ENCODE measurements at places on chromosomes 4 and X.

DNA sequence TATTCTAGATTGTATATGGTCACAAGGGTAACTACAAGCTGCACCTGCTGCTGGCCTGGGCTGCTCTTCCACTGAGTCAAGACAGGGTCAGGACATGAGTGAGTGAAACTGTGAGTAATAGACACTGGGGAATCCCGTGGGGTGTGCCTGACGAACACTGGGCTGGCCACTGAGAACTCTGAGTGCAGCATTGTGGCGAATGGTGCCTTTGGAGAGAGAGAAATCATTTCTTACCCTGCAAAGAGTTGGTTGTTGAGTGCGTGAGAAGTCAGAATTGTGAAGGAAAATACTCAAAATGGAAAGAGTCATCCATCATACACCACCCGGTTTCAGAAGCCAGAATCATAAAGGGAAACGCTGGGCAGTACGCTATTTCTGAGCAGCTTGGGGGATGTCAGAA, 43.1 kb upstream of the LSM6 start:
- DNase-seq, result no peak

GRCh38 chrX:77431227-77431626, 16.0 kb upstream of the FGF16 start:
- no peak for DNase-seq

DNA sequence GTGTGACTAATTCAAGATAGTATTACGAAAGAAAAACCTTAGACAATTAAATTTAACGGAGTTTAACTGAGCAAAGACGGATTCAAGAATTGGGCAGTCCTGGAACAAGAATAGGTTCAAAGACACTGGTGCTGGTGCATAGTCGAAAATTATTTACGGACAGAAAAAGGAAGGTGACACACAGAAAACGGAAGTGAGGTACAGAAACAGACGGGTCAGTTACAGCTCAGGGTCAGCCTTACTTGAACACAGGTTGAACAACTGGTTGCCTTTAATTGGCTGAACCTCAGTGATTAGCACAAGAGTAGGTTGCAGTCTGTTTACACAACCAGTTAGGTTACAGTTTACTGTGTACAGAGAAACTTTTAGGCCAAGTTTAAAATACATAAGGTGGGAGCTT, 31.5 kb downstream of the KLHL8 start:
- DNase-seq, result no peak

DNA sequence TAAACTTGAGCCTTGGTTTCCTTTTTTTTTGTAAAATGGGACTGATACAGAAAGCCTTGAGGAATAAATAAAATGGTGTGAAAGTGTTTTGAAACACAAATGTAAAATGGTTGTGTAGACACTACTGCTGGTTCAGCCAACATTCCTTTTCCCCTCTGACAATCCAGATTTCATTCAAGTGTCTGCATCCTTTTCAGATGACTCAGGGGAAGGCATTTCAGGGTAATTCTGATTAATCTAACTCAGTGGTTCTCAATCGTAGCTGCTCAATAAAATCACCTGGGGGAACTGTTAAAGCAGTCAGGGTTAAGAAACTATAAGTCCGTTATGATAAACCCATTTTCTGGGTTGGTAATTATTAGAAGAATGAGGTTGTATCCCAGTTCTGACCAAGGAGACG, 4.6 kb downstream of the ARHGAP10 start:
- no peak for DNase-seq

DNA sequence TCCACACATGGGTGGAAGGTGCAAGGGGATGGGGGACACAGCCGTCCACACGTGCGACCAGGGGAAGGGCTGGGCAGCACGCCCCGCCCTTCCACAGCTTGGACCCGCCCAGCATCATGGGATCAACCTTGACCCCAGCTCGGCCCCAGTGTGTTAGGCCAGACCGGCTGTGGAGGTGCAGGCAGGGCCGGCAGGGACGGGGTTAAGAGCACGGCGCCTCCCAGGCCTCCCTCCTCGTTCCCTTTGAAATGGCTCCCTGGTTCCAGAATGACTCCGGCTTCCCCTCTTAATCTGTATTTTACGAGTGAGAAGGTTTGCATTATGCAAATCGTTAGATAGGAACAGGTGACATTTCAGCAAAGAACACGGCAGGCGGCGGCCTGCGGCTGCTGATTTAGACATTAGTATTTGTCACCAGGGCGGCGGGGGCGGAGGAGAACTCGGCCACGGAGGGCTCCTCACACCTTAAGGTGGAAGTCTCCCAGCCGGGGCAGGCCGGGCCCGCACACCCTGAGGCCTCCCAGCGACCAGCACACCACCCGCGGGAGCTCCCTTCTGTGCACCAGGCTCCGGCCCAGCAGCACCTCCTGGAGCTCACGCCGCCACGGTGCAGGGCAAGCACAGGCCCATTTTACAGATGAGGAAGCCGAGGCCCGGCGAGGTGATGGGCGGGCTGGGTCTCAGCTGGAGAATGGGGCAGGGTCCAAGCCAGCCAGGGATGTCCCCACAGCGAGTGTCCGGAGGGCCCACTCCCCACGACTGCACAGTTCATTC, 116.1 kb downstream of the FAM53A start:
- no peak for DNase-seq

DNA sequence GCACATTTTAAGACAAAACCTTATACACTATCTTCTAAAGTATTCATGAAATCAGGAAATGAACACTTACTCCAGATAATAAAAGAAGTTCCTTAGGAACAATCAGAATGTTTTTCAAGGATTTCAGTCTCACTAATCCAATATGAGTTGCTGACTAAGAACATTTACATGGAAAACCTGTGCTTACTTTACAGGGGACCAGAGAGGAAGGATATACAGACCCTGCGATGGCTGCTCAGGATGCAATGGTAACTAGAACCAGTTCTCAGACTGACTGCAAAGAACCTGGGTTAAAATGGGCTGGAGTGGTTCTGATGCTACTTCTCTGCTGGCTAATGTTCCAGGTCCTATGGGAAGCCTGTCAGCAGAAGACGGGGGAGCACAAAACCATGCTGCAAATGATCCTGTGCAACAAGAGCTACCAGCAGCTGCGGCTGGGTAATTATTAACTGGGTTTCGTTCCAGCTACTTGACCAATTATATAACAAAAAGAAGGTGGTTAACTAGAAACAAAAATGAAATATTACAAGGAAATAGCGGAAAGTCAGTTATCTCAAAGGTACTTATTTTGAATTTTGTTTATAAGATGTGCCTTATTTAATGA, 85.3 kb downstream of the ANXA10 start:
- no peak for DNase-seq

GRCh38 chrX:13015536-13016236, 28.7 kb downstream of the FAM9C start:
- no peak for DNase-seq

GRCh38 chr4:145760961-145761929, 81.3 kb downstream of the C4orf51 start:
- no peak for DNase-seq

- DNase-seq, result no peak
Measured at GRCh38 chr4:132614682-132615081, 534.4 kb upstream of the PCDH10 start.

GRCh38 chr4:147839200-147839599, 107.3 kb downstream of the ARHGAP10 start:
- no peak for DNase-seq

GRCh38 chr4:129429581-129430320, 333.8 kb downstream of the C4orf33 start:
- DNase-seq, result no peak

GRCh38 chrX:129781134-129781672, 1.5 kb downstream of the SASH3 start:
- DNase-seq, result peak; percentile 76

DNA sequence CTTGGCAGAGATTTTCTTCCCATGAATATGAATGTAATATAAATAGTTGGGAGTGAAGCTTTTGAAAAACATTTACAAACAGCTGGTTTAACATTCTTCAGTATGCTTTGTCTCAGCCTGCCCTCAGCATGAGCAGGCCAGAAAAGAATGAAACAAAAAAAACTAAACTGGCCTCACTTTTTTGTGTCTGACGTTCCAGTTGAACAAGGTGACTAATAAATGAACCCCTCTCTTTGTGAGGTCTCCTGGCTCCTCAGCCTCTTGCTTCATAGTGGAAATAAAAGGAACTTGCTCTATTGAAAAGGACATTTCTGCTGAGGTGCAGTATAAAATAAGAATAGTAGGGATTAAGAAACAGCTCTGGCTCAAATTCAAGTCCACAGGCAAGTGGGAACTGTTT, 9.4 kb downstream of the CHST7 start:
- no peak for DNase-seq

DNA sequence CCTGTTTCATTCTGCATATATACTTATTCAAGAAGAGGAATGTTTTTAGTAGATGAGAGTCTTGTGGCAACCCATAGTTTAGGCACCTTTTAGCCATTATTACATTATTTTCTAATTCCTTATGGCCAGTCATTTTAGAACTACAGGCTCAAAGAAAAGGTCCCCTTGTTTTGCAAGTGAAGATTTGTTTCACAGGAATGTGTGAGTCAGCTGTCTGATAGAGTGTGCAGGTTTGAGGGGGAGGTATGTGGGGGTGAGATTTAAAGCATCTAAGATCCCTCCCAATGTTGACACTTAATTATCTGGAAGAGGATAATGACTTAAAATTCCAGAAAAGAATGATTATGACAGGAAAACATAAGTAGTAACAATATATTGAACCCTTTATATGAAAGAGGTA, 495.6 kb downstream of the KCNIP4 start:
- DNase-seq, result no peak

GRCh38 chr4:13325744-13326143, 158.4 kb downstream of the RAB28 start:
- no peak for DNase-seq

DNA sequence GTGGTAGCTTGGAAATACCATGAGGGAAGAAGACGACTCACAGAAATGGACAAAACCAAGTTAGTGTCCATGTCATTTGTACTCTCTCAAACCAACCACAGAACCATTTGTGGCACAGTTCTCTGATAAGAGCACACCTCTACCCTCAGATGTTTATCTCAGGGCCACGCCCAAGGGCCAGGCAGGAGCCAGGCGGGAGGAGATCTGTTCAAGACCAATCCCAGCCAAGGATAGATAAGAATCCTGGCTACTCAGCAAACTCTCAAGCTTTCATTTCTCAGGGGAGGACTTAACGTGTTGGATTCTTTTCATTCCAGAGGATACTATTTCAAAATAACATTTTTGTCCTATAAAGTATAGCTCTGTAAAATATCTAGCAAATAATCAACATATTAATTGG, 95.0 kb downstream of the NYX start:
- DNase-seq, result no peak

GRCh38 chr4:19494961-19495360, 756.7 kb upstream of the SLIT2 start:
- DNase-seq, result no peak

DNA sequence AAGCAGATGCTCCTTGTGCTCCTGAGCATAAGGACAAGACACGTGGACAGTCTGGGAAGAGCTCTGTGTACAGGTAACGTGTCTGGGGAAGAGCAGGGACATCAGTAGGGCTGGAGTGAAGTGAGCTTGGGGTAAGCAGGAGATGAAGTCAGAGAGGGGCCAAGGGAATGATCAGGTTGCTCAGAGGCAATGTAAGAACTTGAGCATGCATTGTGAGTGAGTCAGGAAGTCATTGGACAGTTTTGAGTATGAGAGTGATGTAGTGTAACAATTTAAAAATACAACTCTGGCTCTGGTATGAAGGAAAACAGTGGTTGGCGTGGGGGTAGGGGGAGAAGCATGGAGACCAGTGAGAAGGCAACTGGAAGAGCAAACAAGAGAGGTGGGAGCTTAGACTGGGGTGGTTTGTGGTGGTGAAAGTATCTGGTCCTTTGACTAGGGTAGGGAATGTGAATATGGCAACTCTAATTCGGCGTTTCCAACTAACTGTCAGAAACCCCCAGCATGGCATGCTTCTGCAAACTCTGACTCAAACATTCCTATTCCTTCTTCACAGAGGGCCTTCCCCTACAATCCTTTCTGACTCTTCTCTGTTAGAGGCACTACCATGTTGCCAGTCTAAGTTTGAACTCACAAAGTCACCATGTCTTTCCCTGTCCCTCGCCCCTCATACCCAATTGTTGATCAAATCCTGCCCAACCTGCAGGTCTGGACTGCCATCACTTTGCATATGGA, 57.2 kb downstream of the STBD1 start:
- no peak for DNase-seq

DNA sequence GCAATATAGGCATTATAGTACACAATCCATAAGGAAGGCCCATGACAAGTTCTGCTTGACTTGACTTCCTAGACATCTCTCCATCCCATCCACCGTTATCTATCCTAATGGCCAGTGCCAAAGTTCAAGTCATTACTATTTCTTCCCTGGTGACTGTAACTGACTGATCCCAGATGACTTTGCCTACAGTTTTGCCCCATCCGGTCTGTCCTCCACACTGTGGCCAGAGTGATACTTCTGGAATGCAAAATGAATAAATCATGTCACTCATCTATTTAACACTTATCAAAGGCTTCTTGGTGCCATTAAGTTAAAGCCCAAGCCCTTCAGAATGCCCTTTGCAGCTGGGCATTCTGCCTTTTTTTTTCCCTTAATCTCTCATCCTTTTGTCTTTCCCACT, 130.8 kb downstream of the PPARGC1A start:
- no peak for DNase-seq

GRCh38 chr4:167537761-167538160, 303.5 kb upstream of the SPOCK3 start:
- DNase-seq, result no peak

DNA sequence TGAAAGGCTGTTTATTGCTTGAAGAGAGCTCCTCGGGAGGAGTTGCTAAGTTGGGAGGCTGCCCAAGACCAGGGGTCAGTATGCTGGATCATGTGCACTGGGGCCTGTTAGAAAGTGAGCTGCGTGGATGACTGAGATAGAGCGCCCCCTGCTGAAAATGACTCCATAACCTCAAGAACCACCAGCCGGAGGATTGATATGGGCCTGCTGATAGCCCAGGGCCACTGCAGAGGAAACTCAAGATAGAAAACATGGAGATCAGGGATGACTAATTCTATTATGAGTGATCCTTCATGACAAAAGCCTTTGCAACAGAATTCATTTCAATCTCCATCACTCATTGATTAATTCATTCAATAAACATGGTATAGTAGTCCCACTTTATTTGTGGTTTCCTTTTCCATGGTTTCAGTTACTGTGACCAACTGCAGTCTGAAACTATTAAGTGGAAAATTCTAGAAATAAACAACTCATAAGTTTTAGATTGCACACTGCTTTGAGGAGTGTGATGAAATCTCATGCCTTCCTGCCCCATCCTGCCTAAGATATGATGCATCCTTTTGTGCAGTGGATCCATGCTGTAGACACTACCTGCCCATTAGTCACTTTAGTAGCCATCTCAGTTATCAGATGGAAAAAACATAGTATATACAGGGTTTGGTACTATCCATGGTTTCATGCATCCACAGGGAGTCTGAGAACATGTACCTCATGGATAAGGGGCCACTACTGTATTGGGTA, 126.7 kb upstream of the MBNL3 start:
- DNase-seq, result no peak

GRCh38 chr4:73234712-73235111, 23.9 kb downstream of the ANKRD17 start:
- no peak for DNase-seq

GRCh38 chr4:83125738-83126141, 11.2 kb upstream of the PLAC8 start:
- peak; percentile 29 for DNase-seq

Measured in activated effector memory CD4-positive, alpha-beta T cell treated with Interleukin-2 at 50 U/mL for 16 hours (primary cell).